ENCODE measurements at places on chromosomes 2 and 18.
A peak's percentile ranks its signal among the peaks of the same experiment; 100 is the strongest.

DNA sequence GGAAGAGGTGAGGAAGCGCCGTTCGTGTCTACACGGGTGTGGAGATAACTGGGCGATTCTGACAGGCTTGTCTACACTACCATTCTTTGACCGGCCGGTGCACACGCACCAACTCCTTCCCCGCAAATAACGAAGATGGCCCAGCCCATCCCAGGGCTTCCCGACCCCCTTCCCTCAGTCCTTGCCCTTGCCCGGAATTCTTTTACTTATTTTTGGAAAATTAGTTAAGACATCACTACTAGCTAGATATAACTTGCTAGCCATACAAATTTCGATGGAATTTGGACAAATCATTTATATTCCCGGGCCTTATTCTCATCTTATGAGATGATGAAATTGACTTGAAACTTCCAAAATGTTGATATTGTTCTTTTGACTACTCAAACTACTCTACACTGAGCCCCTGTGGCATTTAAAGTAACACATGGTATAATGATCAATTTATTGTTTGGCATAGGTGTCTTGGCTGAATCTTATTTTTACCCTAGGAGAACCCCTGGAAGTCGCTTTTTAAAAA lies 1.3 kb downstream of the ERICH2 start:
- no peak for DNase-seq

- no peak for DNase-seq
Observed at GRCh38 chr2:190380962-190381412, 27.2 kb upstream of the MFSD6 start.

DNA sequence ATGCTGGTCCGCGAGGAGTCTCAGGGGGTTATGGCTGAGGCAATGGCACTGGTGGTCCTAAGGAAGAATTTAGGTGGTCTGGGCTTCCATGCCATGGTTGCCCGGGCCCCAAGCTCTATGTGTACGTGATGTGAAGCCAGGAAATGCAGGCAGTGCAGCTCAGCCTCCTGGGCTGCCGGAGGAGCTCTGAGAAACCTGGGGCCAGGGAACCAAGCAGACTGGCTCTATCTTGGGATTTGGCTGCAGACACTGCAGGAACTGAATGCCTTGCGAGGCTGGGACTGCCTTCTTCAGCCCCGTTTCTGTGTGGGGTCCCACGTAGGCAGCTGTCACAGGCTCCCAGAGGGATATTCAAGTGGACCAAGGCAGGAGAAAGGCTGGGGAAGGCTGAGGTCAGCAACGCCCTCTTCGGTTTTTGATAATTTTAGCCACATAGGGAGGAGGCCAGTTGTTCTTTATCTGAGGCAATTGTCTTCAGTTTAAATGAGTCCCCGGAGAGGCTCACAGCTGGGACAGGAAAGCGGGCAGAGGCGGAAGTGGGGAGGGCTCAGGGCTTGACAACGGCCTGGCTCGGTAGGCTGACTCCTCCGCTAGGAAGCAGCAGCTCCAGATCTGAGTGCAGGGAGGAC lies 77.7 kb downstream of the RHOB start:
- DNase-seq: no peak

DNA sequence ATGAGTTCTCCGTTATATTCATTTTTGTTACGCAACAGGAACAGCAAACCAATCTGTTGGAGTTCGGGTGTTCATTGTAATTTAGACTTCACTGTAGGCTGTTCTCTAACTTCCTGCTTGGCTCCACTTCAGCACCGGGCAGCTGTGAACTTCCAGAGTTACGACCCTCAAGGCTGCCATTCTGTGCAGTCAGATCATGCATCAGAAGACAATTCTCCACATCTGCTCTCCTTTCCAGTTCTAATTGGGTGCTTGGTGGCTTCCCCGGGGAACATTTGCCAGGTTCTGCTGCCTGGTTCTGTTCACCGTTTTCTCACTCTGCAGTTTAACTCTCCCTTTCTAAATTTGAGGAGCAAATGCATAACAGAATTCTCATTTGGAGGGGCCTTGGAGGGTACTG lies 237.7 kb downstream of the NYAP2 start:
- DNase-seq: no peak

DNA sequence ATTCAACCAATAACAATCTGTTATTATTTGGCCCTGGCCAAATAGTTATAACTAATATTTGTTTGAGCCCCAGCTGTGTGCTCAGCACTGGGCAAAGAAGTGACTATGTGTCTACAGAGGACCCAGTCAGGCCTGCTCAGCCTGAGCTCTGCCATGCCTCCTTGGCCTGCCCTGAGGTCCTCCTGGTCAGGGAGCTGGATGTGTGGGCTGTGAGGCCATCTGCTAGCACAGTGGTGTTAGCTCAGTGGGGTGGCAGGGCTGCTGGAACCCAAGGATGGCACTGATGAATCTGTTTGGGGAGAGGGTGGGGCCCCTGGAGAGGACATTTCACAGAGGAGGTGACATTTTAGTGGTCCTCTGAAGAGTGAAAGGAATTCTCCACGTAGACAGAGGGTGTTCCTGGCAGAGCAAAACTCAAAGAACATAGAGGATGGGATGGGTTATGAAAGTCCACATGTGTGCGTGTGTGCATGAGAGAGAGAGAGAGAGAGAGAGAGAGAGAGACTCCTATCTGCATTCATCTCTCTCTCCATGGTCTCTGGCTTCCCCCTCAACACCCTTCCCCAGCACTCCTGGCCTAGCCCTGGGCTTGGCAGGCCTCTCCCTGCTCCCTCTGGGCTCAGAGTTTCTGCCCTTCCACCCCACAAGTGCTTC lies 21.2 kb upstream of the ATOH8 start:
- no peak for DNase-seq

- DNase-seq: no peak
Observed at GRCh38 chr18:55864281-55864680, 276.3 kb upstream of the TCF4 start.

DNA sequence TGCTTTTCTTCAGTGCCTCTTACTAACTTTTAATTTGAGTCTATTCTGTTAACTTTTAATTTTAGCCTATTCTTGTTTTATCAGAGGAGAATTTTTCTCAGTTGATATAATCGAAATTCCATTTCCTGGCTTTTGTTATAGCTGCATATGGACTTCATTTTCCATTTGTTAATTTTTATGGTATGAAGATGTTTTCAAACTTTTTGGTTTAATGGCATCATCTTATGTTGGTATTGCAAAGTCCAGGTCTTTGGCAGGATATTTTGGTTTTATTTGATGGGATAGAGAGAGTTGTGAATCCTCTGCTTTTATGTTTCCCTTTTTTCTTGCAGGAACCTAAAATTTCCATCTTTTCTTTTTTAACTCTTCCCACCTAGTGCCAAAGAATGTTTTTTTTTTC lies 70.9 kb upstream of the RAPGEF4 start:
- DNase-seq: no peak

- DNase-seq: no peak
Observed at GRCh38 chr2:85076618-85077274, 56.4 kb upstream of the TCF7L1 start.

- no peak for DNase-seq
Observed at GRCh38 chr2:206189691-206190090, 30.0 kb downstream of the EEF1B2 start.

- DNase-seq: no peak
Observed at GRCh38 chr2:10900216-10901109, 11.3 kb upstream of the KCNF1 start.

DNA sequence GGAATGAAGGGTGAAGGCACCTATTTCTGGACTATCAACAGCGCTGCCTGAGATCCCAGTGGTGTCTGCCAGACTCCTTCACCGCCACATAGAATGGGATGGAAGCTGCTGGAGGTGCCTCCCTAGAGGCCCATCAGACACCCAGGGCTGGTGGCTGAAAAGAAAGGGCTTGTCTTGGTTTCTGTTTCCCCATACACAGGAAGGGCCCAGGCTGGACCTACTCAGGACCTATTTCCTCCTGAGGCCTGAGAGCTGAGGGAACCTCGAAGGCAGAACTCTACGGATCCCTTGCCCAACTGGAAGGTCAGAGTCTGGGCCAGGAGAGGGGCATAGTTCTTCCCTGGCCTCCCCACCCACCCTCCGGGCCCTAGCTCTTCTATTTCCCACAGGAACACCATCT lies 2.9 kb upstream of the CLEC4F start:
- DNase-seq: no peak

- no peak for DNase-seq
Observed at GRCh38 chr2:27316655-27317412, 6.1 kb downstream of the MPV17 start.

DNA sequence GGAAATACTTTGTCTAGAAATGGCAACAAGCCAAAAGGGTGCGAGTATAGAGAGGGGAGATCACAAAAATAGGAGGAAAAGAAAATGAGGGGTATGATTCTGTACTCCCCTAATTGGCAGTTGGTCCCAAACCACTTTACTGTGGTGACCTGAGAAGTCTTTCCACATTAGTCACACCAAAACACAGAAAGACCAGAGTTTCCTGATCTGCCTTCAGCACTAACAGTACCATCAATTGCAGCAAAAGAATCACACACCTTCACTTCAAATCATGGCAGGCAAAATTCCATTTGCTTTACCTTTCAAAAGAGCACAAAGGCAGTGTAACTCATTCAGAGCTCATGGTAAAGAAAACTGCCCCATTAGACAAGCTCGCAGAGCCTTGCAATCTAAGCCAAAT lies 86.8 kb downstream of the ALK start:
- DNase-seq: no peak

DNA sequence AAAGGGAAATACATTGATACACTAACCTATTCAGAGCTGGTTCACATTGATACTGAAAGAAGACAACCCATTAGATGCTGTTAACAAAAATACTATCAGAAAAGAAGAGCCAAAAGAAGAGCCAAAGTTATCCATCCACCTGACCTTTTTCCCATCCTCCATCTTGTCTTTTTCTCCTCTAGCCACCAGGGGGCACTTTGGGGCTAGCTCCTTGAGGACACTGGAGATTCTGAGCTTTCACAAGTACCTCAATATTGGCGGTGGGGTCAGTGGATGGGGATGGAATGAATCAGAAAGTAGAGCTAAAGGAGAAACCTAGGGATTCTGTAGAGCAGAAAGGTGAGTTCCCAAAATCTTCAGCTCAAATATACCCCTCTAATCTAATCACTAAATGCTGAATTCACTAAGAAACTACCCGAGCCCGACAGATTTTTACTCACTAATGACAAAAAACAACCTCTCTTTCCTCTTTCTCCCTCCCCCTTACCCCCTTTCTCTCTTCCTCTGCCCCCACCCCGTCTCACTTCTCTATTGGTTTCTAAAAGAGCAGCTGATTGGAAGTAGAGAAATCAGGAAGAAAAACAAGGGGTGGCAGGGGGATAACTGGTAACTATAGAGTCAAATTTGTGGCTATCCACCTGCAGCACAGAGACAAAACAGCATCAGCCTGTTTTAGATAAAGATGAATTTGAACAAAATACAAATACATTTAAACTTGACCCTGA lies 203.3 kb downstream of the TCF4 start:
- no peak for DNase-seq

DNA sequence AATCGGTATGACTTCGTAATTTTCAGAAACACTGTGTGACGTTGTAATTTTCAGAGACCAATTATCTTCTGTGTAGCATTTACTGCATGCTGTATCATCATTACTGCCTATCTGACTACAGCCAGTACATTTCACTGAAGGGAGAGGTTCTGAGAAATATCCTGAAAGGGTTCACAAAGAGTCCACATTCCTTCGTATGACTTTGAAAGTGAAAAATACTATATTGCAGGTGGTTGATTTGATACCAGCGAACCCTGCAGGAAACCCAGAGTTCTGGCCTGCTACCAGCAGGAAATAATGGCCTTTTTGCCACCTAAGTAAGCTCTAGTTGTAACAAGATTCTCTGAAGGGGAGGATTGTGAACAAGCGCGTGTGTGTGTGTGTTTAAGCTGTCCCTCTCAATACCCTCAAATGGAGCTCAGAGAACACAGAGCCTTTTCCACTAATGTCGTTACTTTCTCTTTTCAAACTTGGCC lies 155.5 kb downstream of the ARHGAP28 start:
- peak; percentile 28 for DNase-seq

GRCh38 chr2:174974131-174974530 lies 31.1 kb downstream of the CHN1 start:
- DNase-seq: no peak

DNA sequence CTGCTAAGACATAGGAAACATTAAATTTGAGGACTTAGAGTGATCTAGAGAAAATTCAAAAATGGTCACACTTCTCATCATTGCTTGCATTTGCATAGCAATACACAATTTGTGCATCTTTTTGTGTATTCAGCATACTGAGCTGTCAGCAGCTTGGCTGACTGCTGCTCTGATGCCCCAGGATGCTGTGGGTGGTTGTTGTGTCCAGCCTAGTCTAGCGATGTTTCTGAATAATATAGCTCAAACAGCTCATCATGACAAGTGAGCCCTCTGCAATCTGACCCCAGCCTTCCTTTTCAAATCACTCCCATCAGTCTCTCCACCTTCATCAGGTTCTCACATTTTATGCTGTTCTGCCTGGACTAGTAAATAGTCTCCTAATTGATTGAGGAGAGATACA lies 483.7 kb upstream of the SPHKAP start:
- DNase-seq: no peak

- no peak for DNase-seq
Observed at GRCh38 chr2:127584516-127585033, 49.1 kb downstream of the MYO7B start.

- DNase-seq: no peak
Observed at GRCh38 chr18:6874315-6874714, 144.8 kb downstream of the ARHGAP28 start.

DNA sequence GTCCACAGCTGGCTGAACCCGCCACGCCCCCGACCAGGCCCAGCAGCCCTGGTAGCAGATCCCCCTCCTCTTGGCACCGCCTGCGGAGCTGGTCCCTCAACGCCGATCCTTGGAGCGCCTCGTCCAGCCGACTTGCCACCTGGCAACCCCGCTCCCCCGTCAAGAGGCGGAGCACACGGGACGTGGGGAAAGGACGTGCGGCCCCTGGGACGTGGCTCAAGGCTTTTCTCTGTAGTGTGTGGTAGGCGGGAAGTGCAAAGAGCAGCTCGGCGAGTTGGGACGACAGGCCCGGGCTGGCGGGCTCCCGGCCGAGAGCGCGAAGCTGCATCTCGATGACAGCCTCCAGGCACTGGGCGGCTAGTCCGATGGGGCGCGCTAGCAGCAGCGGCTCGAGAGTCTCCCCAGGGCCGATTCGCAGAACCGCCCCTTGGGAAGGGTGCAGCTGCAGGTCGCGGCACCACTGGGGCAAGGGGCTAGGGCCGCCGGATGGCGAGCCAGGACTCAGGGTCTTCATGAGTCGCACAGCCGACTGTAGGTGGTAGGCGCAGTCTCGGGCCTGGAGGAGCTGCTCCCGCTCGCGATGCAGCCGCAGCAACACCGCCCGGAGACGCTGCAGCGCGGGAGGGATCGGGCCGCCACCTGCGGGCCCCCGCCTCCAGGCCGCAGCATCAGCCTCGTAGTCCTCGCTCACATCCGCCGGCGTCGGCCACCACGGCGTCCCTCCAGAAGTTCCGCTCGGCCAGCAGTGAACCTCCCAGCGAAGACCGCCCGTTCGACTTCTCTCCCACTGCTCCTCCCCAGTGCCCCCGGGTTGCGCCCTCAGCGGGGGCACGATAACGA lies 617 bp downstream of the CCDC142 start:
- DNase-seq: peak; percentile 94

- no peak for DNase-seq
Observed at GRCh38 chr2:143533846-143534245, 404.6 kb downstream of the ARHGAP15 start.

- DNase-seq: peak; percentile 35
Observed at GRCh38 chr2:128375454-128375853, 56.8 kb upstream of the HS6ST1 start.
